ENCODE measurements at places on chromosomes 7 and 10. TPM values are rescaled to one million over a fixed set of nuclear protein-coding genes. Genes with fewer than 3 reads are reported as not detected.

DNA sequence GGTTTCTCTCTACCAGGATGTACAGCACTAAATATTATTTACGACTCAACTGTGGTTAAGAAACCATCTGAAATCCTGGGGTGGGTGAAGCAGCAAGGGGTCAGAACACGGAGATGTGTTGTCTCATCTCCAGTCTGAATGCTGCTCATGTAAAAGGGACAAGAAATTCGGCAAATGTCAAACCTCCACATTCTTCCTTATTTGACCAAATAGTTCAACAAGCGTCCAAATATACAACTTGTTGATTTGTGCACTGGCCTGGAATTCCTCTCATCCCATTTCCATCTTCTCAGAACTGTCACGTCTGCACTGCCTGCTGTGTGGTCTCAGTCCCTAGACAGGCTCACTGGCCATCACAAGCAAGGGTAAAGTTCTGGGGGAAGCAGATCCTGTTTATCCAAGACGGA lies 520.0 kb downstream of the PARD3 start:
- no peak for DNase-seq

The TAS2R5 gene
- 0.06 TPM for polyA plus RNA-seq

DNA sequence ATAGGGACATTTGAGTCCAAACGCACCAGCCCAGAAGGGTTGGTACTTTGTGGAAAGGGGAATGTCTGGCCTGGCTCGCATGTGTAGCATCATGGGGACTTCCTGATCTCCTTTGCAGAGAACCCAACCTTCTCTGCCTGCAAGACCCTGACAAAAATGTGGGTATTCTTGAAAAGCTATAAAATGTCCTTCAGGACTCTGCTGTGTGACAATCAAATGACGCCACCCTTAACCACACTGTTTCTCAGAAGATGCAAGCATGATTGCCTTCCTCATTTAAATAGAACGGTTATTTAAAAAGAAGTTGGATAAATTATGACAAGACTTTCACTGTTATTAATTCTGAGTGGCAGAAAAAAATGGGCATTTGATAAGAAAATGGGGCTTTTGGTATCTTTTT lies 15.1 kb upstream of the GPR15LG start:
- DNase-seq, result no peak

GRCh38 chr10:50577010-50577409 lies 46.7 kb downstream of the SGMS1 start:
- no peak for DNase-seq

GRCh38 chr7:156988343-156989185 lies 21.9 kb downstream of the MNX1 start:
- no peak for DNase-seq

GRCh38 chr7:74093671-74094223 lies 10.1 kb downstream of the LIMK1 start:
- DNase-seq, result peak; percentile 33
